ENCODE measurements at places on chromosomes 12 and 14.

GRCh38 chr12:9731393-9731792 is 1.5 kb downstream of the CLECL1 start:
- no peak for DNase-seq

- DNase-seq = no peak
Measured at GRCh38 chr12:132471011-132471857, 18.7 kb upstream of the FBRSL1 start.

DNA sequence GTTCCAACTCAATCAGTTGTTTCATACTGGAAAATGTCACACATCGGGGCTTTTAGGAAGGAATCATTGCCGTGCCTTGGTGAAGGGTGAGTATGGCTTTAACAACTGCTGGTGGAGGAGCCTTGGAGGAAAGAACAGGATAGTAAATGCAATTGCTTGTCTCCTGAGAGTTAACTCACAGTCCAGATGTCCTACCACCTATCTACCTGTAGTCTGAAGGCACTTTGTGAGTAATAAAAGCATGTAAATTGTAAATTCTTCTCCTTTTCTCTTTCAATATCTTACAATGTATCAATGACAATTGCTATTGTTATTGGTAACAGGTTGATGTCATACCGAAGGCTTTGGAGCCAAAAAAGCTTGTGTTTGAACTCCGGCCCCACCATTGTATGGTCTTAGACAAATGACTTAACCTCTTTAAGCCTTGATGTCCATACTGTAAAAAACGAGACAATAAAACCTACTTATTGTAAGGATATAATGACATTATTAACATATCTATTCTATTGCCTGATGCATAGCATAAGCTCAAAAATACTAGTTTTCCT is 397.4 kb downstream of the ADAMTS20 start:
- DNase-seq = no peak

DNA sequence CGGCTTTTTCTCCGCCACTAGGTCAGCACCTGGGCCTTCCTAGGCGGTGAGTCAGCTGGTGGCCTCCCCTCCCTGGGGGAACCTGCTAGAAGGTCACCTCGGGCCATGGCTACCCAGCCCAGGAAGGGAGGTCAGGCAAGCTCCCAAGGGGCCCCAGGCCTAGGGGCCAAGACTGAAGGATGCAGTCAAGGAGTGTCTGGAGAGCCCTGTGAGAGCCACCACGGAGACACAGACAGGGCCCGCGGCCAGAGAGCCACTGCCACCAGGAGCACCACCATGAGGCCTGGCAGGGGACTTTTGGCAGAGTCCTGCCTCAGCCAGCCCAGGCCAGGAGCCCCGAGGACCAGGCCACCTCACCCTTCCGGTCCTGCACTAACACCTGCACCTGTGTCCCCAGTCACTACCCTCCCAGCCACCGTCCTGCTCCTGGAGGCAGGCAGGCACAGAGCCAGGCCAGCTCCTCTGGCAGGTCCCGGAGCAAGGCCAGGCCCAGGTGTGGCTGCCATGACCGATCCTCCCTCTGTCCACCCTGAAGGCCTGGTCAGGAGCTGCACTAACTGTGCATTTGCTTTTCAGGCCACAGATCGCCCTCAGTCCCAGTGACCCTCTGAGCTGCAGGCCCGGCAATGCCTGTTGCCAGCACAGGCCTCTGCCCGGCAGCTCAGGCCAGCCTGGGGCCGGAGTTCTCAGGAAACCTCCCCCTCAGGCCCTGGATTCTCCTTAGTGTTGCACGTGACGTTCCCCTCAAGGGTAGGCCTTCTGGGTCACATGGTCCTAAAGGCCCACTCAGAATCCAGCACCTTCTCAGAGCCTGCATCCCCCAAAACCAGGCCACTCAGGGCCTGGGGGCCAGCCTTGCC is 6.9 kb downstream of the PHETA1 start:
- DNase-seq = no peak

DNA sequence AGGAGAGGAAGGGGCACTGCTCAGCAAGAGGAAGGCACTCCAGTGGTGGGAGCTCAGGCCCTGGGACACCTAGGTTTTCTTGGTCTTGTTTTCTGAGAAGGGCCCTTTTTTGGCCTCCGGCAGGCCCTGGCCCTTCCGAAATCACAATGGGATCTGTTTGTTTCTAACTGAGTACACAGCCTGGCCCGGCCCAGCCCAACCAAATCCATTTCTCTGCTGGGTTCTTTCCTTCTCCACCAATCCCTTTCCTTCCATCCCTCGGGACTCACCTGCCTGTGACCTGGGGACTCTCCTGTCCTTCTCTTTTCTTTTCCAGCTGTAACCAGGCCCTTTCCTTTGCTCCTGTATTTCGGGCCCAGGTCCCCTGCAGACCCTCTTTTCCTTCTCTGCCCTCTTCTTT is 18.6 kb downstream of the TEAD4 start:
- no peak for DNase-seq

DNA sequence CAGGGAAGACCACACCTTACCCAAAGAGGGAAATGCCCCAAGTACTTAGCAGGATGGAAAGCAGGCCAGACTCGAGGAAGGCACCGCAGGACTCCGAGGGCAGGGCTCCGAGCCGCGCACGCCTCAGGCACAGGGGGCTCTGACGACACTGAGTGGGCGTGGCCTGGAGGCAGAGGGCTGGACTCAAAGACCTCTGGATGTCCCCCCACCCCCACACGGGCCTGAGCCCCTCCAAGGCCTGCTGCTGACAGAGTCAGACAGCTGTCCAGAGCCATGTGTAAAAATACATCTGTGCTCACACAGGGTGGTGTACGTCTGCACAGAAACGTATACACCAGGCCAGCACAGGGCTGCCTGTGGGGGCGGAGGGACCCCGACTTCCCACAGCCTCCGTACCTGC is 1.4 kb downstream of the AKT1 start:
- no peak for DNase-seq

GRCh38 chr14:33647385-33647786 is 303.5 kb downstream of the EGLN3 start:
- DNase-seq = no peak

DNA sequence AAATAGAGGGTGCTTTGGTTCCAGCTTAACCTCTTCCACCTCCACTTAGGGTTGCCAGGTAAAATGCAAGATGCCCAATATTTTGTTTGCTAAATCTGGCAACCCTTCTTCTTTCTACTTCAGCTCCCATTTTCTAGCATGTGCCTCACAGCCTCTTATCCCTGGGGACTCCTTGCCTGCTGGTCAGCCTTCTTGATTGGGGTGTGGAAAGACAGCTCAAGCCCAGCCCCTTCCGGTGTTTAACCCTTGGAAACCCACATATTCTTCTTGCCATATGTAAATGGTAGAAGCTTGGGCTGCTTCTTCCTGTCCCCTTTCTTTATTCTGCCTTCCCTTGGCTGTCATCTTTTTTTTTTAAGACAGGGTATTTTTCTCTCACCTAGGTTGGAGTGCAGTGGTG is 5.7 kb downstream of the SPIC start:
- no peak for DNase-seq

GRCh38 chr12:6928703-6929407 is 1.1 kb downstream of the ATN1 start:
- no peak for DNase-seq

- DNase-seq = no peak
Measured at GRCh38 chr12:79250186-79250585, 385.6 kb downstream of the SYT1 start.

DNA sequence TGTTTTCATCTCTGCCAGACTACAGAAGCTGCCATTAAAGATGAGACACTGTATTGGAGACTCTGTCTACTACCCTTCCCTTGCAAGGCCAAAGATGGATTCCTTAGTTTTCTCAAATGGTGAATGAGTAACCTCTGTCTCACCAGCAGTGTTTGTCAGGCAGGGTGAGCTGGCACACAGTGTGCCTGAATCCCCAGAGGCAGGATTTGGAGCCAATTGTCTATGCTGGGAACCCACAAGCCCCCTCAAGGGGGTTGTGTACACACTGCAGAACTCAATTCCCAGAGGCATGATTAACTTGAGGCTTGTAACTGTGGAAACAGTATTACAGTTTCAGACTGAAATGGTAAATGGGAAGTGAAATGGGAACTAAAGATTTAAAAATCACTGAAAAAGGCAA is 136.8 kb upstream of the PTPRB start:
- no peak for DNase-seq

- no peak for DNase-seq
Measured at GRCh38 chr14:80489513-80489912, 278.2 kb upstream of the DIO2 start.

DNA sequence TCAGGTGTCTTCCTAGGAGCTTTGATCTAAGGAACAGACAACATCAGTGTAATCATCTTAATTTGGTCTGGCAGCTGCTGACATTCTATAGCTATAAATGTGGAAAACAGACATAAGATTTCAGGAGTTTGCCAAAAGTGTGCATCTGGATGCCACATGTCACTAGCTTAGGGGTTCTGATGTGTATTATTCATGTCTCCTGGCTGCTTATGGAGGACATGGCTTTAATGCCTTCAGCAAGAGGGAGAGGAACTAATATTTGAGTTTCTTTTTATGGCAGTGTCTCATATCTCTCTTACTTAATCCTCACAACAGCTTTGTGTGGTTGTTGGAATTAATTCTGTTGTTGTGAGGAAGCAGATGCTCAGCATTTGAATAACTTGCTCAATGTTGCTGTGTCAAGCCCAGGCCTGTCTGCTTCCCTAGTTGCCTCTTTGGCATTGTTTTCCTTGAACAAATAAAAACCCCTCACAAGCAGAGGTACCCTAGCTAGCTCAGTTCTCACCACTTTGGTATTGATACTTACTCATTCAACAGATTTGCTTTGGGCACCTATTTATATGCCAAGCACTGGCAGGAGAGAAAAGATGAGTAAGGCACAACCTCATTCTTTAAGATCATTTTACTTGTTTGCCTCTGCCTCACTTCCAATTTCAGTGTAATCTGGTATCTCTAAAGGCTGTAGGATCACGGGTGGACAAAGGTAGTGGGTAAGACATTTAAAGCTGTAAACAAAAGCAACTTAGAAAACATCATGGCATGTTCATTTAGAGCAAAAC is 39.8 kb upstream of the EID3 start:
- DNase-seq = no peak

Measured in stimulated activated CD4-positive, alpha-beta T cell treated with anti-CD3 and anti-CD28 coated beads, Interleukin-15, amount 100 ng/mL, for 1 hour (primary cell).